ENCODE measurements at places on chromosomes 16 and 17.

- no peak for DNase-seq
Measured at GRCh38 chr16:15574614-15574948, 68.4 kb downstream of the MARF1 start.

DNA sequence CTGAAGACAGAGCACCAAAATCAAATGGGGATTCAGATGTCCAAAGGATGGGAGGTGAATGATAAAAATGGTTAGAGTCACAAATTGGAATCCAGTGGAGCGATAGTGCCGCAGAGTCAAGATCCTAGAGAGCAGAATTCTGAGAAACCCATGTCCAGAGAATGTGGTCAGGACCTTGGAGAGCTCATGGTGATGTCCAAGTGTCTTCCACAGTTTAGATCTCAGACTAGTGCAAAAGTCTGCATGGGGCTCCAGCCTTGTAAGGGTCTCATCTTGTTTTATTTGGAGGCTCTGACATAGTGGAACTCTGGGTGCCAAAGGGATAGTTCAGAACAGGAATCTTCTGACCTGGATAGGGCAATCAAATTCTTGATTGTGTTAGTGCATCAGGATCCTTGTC lies 245.9 kb upstream of the HSBP1 start:
- DNase-seq = no peak

DNA sequence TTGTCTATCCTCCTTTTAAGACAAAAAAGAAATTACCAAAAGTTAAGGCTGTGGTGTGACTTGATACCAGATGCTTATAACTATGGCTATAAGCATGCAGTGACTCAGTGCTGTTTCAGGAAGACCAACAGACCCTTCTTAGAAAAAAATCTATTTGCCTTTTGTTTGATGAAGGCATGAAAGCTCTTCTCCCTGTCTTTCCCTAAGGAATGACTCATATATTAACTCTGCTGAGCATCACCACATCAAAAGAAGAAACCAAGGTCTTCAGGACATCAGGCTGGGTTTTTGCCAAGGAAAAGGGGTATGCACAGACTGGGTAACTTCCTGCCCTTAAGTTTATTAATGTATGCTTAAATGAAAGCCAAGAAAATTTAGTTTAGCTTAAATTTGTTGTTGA lies 47.1 kb downstream of the VMP1 start:
- no peak for DNase-seq

GRCh38 chr16:6374821-6375220 lies 957.8 kb upstream of the RBFOX1 start:
- DNase-seq = no peak

Measured in right atrium auricular region (tissue), 2 donors.